Testis (tissue), 5 donors: ENCODE measurements at places on chromosomes 6 and 20. TPM values are rescaled to one million over a fixed set of nuclear protein-coding genes. Genes with fewer than 3 reads are reported as not detected.

Gene BACH2
- total RNA-seq, result 8.3 TPM

Gene PRR18
- 0.39 TPM for total RNA-seq

DNA sequence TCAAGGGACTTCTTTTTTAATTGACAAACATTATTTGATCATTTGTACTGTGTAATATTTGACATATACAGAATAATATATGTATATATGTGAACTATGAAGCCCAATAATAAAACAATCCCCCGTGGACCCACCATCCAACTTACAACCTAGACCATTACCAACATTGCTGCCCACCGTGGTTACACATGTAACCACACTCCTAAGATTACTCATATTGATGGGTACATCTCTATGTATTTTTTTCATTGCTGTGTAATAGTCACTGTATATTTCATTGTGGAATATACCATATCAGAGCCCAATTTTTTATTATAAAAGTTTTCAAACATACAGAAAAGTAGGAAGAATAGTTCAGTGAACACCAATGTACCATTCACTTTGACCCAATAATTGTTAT lies 94.3 kb downstream of the RTN4IP1 start:
- no peak for DNase-seq

- no peak for DNase-seq
Observed at GRCh38 chr6:119128252-119128912, 49.9 kb upstream of the FAM184A start.

DNA sequence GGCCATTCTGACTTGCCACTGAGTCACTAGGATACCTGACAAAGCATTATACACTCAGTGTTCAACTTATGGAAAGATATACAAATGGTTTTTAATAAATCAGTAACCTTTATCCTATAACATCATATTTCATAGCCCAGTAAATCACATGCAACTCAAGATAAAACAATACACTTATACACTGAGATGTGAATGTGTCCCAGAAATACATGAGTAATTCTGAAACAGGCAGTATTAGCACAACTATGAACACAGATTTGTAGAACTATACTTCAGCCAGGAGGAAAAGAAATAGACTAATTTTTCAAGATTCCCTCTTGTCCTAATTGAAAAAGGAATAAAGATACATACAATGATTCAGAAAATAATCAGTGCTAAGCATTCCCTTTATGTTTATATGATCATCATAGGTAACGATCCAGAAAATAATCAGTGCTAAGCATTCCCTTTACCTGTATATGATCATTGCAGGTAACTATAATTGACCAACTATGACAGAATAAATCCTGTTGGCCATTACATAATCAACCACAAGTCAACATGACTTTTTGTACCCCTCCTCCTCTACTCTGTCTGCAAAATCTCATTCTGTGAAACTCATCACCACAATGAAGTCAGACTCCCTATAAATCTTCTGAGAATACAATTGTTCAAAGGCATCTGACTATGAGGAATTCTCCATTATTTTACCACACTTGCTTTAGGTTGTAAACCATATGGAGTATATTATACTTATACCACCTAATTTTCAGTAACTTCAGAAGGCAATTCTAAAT lies 30.3 kb downstream of the HACE1 start:
- no peak for DNase-seq

GRCh38 chr6:14748679-14749078 lies 497.2 kb upstream of the JARID2 start:
- DNase-seq, result no peak

- DNase-seq, result no peak
Observed at GRCh38 chr20:44031781-44032582, 117.3 kb downstream of the TOX2 start.

DNA sequence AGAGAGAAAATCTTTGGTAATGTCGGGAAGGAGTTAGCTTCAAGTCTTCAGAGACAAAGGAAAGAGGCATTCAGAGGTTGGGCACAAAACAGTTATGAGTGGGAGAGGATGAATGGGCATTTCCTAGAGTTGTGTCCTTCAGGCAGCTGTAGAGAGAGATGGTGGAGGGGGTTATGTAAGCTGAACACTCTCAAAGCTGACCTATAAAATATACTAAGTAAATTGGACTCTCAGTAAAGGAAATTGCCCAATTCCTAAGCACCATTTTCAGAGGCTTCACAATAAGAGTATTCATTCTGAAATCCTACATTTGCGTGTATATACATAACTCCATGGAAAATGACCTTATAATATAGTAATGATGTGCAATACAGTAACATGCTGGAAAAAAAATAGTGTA lies 161.2 kb downstream of the KCNQ5 start:
- no peak for DNase-seq

DNA sequence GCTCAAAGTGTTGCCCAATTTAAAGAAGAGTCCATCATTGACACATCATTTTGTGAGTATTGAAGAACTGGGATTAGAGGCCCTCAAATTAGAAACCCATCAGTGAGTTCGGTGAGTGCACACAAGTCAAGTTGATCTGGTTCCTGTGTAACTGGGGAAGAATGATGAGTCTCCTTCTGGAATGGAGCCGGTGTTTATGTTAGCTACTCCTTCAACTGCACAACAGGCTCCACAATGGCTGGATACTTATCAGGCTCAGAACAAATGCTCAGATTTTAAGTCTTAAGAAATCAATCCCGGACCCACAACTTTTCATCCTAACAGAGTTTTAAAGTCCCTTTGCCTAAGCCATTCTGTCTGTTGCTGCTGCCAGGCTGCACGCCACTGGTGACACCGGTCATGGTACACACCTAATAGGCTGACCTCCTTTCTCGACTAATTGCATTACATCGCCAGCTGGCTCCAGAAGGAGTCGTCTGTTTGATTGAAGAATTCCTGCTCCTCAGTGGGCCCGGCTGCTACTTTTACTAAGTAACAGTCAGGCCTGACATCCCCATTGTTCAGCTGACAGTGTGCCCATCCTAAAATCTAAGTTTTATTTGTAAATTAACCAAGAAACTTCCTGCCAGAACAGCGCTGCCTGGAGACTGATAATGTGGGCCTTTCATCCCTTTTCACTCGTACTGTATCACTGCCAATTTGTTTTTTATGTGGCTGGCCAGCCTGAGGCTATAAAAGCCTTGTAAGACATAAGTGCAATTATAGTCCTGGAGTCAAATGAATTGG lies 130.4 kb downstream of the INSM1 start:
- no peak for DNase-seq

DNA sequence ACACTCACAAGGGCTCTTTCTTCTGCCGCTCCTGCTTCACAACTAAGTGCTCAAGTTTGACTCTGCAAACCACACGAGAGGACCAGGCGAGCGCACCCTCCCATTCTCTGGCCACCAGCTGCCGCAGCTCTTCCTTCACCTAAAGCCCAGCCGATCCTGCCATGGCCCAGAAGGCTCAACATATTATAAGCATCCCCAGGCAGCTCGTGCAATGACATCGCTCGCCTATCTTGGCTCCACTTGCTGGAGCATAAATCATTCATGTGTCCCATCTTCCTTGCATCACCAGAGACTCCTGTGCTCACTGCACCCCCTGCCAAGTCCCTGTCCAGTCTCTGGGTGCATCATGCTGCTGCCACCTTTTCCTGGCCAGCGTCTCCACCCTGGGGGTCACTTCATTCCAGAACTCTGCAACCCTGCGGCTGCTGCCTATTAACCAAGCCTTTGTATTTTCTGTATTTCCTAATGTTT lies 59.0 kb downstream of the PSMG4 start:
- DNase-seq, result no peak
